Retina (tissue), 1 donor: ENCODE measurements at places on chromosomes 7 and 10.

- no peak for DNase-seq
These were observed 6.8 kb upstream of the NAT16 start for GRCh38 chr7:101186844-101187428.

- DNase-seq, result no peak
These were observed 115.6 kb downstream of the LHFPL3 start for GRCh38 chr7:104444017-104444416.

DNA sequence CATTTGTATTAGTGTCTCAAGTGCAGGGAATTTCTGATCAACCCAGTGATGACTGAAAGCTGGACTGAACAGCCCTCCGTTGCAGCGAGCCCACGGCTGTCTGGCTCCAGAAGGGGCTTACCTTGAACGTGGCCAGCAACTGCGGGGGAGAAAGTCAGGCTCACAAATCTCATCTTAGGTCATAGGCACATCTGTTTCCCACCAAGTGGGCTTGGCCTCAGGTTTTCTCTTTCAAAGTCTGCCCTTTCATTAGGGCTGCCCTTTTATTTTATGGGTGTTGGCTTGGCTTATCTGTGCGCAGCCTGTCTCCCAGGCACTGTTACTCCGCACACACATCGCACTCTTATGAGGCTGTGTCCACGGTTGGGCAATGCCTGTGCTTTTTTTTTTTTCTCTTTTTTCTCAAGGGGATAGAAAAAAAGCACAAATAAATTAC, 178.0 kb downstream of the JCAD start:
- DNase-seq, result no peak

DNA sequence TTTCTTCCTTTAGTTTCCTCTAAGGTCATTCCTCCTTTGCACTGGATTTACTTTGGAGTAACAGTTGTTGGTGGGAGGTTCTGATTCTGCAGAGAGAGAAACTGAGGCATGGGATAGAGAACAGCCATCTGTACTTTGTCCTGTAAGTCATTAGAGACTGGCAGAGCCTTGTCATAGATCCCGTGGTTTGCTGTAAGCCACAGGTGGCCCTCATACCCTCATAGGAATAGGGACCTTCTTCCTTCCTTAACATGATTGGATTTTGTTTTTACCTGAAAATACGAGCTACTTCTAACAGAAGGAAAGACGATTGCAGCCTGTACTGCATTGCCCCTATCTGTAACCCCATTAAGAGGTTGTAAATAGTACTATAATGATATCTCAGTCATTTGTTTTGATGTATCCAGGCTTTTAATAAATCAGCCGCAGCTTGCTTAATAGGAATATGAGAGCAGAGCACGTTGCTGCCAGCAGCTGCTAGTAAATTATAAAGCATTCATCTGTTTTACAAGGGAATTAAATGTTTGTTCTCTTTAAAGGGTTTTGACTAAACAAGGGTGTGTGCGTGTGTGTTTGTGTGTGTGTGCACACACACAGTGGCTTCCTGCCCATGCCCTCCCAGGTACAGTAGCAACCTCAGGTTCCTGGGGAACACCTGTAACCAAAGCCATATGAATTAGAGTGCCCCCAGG, 249.8 kb downstream of the AUTS2 start:
- DNase-seq, result no peak

GRCh38 chr10:124417895-124418725, 613 bp downstream of the OAT start:
- peak; percentile 88 for DNase-seq

DNA sequence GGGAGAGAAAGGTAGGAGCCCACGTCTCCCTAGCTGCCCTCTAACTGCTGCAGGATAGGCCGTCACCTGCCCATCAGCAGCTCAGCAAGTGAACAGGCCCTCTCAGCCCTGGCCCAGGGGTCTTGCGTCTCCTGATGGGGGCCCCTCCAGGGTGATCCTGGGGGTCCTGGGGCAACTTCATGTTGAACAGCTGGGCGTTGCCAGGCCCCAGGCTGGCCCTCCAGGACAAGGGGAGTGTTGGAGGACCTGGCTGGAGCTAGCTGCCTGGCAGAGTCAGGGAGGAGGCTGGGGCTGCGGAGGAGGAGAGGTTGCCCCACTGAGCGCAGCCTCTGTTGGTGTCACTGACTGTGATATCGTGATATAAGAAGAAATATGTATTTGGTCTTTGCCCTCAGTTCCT, 34.7 kb downstream of the SPOCK2 start:
- no peak for DNase-seq

DNA sequence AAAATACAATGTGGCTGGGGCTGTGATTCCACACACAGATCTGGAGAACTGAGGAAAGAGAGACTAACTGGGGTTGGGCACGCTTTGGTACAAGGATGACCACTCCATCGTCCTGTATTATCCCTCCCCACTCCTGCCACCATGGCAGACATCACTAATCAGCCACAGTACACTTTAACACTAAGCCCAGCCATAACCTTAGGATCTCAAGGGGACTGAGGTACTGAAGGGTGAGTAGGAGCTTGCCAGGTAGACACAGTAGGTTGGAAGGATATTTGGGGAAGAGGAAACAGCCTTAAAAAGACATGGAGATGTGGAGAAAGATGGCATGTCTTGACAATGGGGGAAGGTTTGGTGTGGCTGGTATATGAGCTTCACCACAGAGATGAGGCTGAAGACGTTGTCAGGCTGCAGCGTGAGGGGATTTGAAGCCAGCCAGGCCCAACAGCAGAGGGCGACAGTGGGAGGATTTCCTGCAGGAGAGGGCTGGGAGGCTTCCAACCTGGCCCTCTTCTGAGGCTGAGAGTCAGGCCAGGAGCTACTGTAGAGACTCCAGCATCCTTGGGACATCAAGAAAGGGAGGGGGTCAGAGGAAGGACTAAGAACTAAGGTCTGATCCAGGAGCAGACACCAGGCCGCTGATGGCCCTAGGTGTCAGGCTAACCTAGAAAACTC, 58.6 kb upstream of the COL13A1 start:
- DNase-seq, result peak; percentile 61

DNA sequence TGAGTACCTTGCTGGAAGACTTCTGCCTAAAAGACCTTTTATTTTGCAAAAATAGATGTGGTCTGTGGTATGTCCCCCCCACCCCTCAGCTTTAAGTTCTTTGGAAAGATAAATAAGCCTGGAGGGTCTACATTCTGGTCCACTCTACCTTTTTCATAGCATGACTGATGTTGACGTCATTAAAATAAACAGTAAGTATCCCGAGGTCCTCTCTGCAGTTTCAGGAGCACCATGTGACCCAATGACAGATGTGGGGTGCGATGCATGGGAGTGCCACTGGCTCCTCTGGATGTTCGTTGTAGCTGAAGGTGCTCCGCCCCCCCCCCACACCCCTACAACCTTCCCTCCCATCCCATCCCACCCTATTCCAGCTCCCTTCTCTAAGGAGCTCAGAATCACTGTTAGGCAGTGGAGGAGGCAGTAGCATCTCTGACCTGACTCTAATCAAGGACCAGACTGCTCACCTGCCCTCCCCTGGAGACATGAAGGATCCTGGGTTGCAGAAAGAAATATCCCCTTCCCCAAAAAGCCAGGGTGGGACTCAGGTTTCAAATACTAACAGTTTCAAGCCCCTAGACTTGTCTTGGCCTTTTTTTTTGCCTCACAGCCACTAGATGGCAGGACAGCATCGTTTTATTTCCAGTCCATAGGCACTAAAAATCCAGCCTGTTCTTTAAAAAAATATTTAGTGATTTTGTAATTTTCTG, 25.1 kb downstream of the CASP7 start:
- peak; percentile 41 for DNase-seq

- no peak for DNase-seq
These were observed 779 bp upstream of the KIF5B start for GRCh38 chr10:32057036-32057372.

DNA sequence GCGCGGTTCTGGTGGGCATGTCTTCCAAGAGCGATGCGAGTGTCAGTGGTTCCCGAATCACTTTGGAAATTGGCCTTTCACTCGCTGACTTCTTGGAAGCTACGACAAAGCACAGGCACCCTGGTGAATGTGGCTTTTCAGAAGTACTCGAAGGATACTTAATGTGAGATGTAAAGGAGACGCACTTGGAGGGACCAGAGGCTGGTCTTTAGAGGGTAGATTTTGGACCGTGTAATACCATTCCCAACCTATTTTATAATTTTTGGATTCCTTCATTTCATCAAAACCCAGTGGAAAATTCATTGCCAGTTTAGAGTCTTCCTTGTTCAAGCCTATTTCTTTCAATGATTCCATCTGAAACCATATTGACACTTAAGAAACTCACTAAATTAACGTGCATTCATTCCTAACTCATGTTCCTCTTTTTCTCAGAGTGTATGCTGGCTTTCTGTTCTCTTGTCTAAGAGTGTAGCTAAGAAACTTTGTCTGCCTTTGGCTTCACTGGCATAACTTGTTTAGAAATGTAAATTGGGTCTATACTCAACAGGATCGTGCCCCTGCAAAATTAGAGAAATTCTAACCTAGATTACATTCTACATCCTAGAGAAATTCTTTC, 645 bp upstream of the COPG2 start:
- no peak for DNase-seq

DNA sequence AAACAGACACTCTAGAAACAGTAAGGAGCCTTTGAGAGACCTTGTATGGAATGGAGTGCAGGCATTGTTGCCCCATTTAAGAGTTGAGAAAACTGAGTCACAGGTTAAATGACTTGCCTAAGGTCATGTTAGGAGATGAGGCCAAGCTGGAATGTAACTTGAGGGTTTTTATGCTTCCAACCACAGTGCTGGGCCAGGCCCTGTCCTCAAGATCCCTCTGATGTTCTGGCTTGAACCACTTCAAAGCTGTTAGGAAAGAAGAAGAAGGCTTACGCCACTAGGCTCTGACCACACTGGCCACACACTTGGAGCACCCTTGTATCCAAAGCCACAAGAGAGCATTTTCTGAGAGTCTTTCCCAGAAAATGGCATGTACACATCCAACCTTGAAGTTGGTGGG, 42.7 kb downstream of the PLAU start:
- DNase-seq, result no peak

DNA sequence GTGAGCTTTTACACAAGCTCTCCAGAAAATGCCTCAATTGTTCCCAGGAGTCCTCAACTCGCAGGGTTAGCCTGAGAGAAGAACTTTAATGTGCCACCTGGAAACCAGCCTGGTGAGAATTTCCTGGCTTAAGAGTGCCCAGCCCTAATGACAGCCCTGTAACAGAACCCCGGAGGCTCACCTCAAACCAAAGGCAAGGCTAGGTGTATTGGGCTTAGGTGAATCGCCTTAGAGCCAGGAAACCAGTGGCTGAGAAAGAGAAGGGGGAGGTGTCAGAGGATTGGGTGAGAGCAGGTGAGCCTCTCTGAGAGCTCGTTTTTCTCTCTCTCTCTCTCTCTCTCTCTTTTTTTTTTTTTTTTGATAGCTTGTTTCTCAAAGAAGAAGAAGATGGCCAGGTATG, 7.3 kb downstream of the OCM2 start:
- DNase-seq, result no peak

DNA sequence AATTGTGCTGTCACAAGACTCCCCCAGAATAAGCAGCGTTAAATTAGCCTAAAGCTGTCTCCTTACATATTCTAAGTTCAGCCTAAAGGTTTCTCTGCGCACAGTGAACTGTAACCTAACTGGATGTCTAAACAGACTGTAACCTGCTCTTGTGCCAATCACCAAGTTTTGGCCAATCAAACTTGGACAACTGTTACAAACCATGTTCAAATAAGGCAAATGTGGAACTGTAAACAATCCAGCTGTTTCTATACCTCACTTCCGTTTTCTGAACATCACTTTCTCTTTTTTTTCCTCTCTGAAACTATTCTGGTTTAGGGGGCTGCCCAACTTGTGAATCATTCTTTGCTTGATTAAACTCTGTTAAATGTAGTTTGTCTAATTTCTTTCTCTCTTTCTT, 252.2 kb upstream of the HABP2 start:
- DNase-seq, result no peak

DNA sequence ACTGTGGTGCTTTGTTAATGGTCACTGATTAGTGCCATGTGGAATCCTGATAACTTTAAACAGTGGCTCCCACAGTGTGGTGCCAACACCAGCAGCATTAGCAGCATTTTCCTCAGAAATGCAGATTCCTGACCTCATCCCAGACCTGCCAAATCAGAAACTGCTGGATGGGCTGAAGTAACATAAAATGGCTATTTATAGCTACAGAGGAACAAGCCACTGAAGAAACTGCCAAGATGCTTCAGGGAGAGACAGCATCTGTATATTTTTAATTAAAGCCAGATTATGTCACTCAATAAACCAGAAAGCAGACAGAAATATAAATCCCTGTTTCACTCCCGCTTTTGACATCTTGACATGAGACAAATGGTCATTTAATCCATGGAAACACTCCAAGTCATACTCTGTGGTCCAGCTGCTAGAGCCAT, 178.5 kb downstream of the AMPH start:
- no peak for DNase-seq

GRCh38 chr7:52151559-52151958, 835.0 kb upstream of the COBL start:
- DNase-seq, result no peak

- DNase-seq, result no peak
These were observed 32.8 kb downstream of the ADRA2A start for GRCh38 chr10:111109501-111110242.

DNA sequence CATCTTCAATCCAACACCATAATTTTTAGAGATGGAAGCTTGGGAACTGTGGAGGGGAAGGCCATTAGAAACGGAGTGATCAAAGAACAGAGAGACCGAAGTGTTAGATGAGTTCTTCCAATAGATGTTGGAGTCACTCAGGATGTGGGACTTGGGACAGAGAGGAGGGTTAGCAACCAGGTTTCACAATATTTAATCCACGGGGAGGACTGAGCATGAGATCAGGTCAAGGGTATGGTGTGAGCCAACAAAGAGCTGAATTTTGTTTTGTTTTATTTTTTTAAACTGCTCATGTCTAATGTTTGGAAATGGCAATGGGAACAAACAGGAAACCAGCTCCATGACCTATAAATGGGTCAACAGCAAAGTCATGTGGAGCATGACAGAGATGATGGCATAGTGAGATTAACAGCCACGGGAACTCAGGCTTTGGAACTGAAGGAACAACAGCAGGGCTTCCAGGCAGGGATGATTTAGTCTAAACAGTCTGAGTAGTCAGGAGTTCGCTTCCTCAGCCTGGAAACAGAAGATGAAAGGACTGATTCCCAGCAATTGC, 38.9 kb upstream of the AMPH start:
- DNase-seq, result no peak

GRCh38 chr7:103797647-103798307, 191.7 kb downstream of the RELN start:
- DNase-seq, result no peak

DNA sequence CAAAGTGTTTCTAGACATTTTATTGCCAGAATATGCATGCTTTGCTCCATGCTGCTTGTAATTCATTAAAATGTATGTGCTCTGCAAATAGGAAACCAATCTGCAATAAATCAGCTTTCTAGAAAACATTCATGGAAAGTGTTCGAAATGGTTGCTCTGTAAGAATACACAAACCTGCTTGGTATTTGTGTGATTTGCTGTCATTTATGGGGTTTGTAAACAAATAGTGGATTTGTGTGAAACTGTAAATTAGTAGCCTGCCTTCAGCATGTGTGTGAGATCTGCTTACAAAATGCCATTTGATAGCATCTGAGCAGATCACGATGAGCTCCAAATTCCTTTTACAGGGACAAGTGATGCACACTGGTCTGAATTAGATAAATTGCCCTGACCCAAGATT, 219.0 kb upstream of the CSTF2T start:
- no peak for DNase-seq

GRCh38 chr10:86368046-86368445, 1.5 kb upstream of the GRID1 start:
- no peak for DNase-seq
